Activated naive CD8-positive, alpha-beta T cell treated with anti-CD3 and anti-CD28 coated beads for 36 hours (primary cell): ENCODE measurements at places on chromosomes 6 and 20.
A peak's percentile ranks its signal among the peaks of the same experiment; 100 is the strongest.

- H3K27ac ChIP-seq = no peak overlapping the region
- no peak overlapping the region for H3K4me3 ChIP-seq
- H3K27me3 ChIP-seq = no peaks in the 10 kb centered on the region
- H3K36me3 ChIP-seq = peaks cover 3% of the 10 kb centered on the region
- H3K4me1 ChIP-seq = no peaks in the 10 kb centered on the region
These were observed 79.8 kb upstream of the KIF25 start for GRCh38 chr6:167917551-167918154.

DNA sequence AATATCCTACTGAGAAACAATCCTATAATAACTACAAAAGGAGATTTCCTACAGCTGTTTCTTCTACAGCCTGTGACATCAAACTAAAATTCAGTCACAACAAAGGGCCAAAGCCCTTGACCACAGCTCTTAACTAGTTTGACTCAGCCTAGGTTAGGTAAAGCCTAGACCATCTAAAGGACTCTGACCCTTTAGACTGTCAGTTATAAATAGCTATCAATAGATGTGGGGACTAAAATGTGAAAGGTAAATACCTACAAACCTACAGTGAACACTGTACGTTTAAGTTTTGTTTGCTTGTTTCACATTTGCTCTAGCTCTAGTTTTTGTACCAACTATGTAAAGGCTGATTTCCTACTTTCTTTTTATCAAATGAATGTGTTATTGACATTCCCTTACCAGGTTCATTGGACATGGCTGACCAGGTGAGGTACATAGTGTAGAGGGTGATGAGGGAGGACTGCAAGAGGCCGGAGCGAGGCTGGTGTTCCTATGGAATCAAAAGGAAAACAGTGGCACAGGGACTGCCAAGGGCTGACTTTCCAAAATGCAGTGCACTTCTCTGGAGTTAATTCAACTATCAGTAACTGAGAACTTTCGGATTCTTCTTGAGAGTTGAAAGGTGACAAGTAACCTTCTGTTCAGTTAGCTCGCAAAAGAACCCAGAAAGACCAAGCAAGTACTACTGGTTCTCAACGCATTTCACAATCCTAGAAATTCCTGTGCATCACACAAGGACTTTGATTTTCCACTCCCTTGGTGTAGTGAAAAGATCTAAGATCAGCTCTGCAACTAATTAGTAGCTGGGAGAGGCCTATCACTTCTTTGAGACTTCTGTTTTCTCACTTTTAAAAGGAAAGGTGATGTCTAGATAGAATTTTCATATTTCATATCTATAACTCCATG is 17.2 kb downstream of the SERINC3 start:
- no peaks in the 10 kb centered on the region for H3K4me1 ChIP-seq
- DNase-seq = no peak
- peaks cover 4% of the 10 kb centered on the region for H3K36me3 ChIP-seq
- no peak overlapping the region for H3K27ac ChIP-seq
- no peak overlapping the region for H3K4me3 ChIP-seq

DNA sequence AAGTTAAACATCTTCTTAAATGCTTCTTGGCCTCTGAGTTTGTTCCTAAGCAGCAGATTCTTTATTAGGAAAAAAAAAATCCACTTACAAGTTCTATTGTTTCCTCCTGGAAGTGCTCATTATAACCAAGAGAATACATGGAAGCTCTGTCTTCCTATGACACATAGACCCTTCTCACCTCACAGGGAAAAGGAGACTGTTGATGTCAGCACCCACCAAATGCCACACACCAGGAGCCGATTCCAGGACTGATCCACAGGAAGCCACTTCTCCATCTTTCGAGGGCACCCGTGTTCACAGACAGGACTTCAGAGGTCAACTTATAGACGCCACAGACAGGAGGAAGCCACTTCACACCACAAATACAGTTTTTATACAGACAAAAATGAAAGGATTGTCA is 13.4 kb upstream of the BNIP5 start:
- no peak overlapping the region for H3K4me3 ChIP-seq
- no peaks in the 10 kb centered on the region for H3K27me3 ChIP-seq
- H3K4me1 ChIP-seq = no peaks in the 10 kb centered on the region
- no peaks in the 10 kb centered on the region for H3K36me3 ChIP-seq
- H3K27ac ChIP-seq = no peak overlapping the region
- DNase-seq = no peak

DNA sequence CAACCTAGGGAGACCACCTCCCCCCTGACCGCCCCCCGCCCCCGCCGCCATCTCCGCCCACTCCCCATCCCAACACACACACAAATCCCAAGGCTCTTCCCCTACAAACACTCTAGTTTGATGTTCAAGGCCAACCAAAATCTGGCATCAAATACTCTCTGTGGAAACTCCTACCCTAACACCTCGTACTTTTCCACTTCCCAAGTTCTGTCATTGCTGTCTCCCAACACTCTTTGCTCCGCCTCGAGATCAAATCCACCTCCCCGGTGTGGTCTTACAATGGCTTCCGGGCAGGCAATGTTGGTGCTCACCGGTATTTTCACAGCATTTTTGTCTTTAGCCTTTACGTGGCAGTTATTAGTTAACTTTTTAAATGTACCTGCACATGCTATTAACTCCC is 4.8 kb upstream of the QKI start:
- peaks cover 4% of the 10 kb centered on the region for H3K36me3 ChIP-seq
- H3K27ac ChIP-seq = no peak overlapping the region
- H3K27me3 ChIP-seq = no peaks in the 10 kb centered on the region
- DNase-seq = no peak
- no peak overlapping the region for H3K4me3 ChIP-seq

DNA sequence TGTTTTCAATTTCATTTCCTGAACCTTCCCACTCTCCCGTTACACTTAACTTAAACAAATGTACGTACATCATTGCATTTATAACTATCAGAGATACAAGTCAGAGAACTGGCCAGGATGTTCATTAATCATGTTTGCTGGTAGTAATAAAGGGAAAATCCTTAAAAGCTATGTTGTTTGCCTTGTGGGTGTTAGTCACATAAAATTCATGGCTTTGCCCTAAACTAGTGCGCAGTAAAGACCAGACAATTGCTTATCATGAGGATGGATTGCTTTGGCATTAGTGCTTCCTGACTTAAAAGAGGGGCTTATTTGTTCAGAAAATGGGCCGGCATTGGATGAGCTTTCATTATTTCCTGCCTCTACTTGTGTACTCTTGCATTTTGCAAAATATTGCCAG is 1037.3 kb upstream of the FLRT3 start:
- no peak overlapping the region for H3K27ac ChIP-seq
- no peaks in the 10 kb centered on the region for H3K27me3 ChIP-seq
- no peak overlapping the region for H3K4me3 ChIP-seq
- DNase-seq = no peak
- no peaks in the 10 kb centered on the region for H3K36me3 ChIP-seq

DNA sequence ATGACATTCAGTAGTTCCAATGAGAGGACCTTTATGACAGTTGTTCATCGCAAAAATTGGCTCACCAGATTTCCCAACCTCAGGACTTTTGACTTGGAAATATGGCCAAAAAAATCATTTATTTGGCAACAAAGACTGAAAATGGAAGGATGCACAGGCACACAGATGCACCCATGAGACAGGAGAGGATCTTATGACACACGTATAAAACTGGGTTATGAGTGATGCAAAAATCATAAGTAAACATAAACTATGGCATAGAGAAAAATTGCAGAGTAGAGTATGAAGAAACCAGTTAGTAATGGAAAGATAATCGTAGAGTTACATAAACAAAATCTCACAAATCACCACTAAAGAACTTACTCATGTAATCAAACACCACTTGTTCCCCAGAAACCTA is 546.9 kb downstream of the ADGRB3 start:
- no peaks in the 10 kb centered on the region for H3K36me3 ChIP-seq
- H3K27ac ChIP-seq = no peak overlapping the region
- no peak overlapping the region for H3K4me3 ChIP-seq
- no peaks in the 10 kb centered on the region for H3K27me3 ChIP-seq

DNA sequence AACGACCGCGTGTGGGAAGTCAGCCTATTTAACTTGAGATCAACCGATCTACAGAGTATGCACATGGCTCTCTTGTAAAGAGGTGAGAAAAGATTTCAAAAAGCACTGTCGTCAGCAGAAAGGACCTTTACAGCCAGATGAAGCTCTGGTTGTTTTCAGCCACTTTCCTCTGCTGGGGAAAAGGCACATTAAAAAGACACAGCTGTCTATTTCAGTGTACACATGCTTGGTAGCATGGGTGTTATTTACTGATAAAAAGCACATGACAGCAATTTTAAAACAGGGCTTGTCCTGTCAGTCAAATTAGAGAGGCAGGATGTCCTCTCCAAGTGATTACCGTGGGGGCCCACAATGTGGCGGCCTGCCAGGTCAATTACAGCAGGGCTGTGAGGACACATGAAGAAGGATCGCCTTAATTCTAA is 188.9 kb downstream of the PRKN start:
- DNase-seq = no peak
- no peak overlapping the region for H3K4me3 ChIP-seq
- H3K36me3 ChIP-seq = no peaks in the 10 kb centered on the region
- no peaks in the 10 kb centered on the region for H3K27me3 ChIP-seq

DNA sequence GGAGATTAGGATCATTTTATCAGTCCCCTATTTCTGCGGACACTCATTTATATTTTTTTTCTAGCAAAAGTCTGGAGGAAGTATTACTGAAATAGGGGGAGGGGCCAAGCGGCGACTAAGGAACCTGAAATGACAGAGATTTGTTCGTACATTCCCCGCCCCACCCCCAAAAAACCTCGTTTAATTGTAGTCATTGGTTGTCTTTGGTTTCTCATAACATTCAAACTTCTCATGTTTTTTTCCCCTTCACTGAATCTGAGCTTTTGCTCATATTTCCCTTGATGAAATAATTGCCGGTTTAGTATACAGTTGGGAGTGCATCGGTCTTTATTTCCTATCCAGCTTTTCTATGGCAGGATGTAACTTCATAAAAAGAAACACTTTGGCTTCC is 768 bp upstream of the FYN start:
- peak; percentile 63 for DNase-seq
- peak overlapping the region; percentile 97 for H3K4me3 ChIP-seq
- peak overlapping the region; percentile 97 for H3K27ac ChIP-seq
- H3K36me3 ChIP-seq = peaks cover 29% of the 10 kb centered on the region
- no peaks in the 10 kb centered on the region for H3K27me3 ChIP-seq
- H3K4me1 ChIP-seq = peaks cover 23% of the 10 kb centered on the region

GRCh38 chr6:128801621-128802020 is 81.3 kb upstream of the LAMA2 start:
- H3K27me3 ChIP-seq = peaks cover 28% of the 10 kb centered on the region
- H3K27ac ChIP-seq = no peak overlapping the region
- no peaks in the 10 kb centered on the region for H3K36me3 ChIP-seq
- H3K4me1 ChIP-seq = no peaks in the 10 kb centered on the region
- no peak for DNase-seq

- peaks cover 27% of the 10 kb centered on the region for H3K36me3 ChIP-seq
- no peak overlapping the region for H3K4me3 ChIP-seq
- H3K27me3 ChIP-seq = no peaks in the 10 kb centered on the region
- H3K4me1 ChIP-seq = no peaks in the 10 kb centered on the region
These were observed 45.5 kb downstream of the ADNP start for GRCh38 chr20:50885781-50886180.
